ENCODE measurements at places on chromosomes 6 and 20. TPM values are rescaled to one million over a fixed set of nuclear protein-coding genes. Genes with fewer than 3 reads are reported as not detected.

DNA sequence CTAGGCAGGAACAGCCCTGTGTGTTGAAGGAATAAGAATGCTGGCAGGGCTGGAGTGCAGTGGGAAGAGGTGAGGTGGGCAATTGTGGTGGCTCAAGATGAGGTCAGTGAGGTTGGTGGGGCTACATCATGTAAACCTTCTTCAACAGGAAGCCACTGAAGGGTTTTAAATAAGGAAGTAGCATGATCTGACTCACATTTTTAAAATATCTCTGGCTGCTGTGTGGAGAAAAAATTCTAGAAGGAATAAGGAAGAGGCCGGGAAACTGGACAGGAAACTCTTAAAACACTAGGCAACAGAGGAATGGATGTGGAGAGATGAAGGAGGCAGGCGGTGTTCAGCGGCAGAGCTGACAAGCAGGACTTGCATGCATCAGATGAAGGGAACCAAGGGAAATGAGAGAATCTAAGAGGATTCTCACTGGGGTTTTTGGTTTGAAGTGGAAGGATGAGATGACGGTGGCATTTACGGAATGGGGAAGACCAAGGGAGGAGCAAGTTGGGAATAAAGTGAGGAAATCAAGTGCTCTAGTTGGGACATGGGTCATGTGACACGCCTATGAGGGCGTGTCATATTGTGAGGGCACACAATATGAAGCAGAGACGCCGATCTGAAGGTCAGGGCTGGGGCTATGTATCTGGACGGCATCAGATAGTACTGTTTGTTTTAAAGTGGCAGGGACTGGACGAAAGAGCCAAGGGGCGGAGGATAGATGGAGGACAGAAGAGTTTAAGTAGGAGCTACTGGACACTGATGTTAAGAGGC is 18.2 kb downstream of the TMEM242 start:
- H3K4me3 ChIP-seq = no peak overlapping the region
- no peak for DNase-seq
- H3K27me3 ChIP-seq = no peaks in the 10 kb centered on the region
- H3K36me3 ChIP-seq = no peaks in the 10 kb centered on the region
- H3K27ac ChIP-seq = no peak overlapping the region

GRCh38 chr20:33744773-33745385 is 13.1 kb downstream of the ZNF341 start:
- H3K27me3 ChIP-seq = no peaks in the 10 kb centered on the region
- no peak overlapping the region for H3K4me3 ChIP-seq

DNA sequence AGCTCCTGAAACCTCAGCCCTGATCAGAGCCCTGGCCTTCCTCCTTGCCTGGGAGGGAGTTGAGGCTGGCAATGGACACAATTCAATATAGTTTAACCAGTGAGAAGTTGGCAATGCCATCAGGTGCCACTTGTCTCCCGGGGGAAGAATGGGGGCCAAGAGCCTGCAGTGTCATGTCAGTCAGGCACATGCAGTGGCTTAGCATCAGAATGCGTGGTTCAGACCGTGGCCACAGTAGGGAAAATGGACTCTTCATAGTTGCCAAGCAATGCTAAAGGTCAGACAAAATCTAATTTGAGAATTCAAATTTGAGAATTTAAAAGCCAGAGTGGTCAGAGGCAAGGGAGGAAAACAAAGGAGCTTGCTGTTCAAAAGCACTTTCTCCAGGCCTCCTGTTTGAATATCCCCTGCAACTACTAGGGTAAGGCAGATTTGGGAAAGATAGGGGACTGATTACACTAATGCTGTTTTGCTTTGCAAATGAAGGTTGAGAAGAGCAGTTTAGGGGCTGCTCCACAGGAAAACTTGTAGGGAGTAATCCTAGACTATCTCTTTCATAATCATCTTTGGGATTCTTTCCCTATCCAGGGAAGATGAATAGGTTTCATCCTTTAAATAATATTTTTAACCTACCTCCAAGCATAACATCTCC is 33.1 kb upstream of the CLIC5 start:
- no peak overlapping the region for H3K27ac ChIP-seq
- H3K4me1 ChIP-seq = peaks cover 6% of the 10 kb centered on the region
- no peaks in the 10 kb centered on the region for H3K36me3 ChIP-seq
- DNase-seq = no peak

DNA sequence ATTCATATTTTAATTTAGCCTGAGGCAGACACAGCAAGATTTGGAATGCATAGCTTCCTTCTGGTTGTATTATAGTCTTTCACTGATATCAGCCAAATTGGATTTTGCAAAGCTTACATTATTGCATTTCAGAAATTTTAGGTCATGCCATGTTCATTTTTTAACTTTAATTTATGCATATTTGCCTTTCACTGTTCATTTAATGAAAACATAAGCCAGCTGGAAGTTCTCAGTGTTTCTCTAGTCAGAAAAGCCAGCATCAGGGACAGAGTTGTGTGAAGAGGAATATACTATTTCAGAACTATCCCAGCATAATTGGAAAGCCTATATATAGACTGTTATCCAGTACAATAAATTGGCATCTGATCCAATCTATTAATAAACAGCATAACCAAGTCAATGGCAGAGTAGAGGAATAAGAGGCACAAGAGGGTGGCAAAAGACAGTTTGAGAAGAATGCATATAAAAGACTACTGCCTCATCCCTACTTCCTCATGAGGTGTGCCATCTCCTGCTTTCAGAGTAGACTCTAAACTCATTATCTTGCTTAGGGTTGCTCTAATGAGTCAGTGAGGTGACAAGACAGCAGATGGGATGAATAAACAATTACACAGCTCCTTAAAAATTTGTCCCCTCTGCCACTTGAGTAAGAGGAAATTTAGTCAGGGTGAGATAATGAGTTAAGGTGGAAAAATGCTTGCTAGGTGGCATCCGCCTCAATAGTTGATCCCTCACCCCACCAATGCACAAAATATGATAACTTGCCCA is 159.8 kb upstream of the HCRTR2 start:
- peak; percentile 0 for DNase-seq
- no peaks in the 10 kb centered on the region for H3K27me3 ChIP-seq
- H3K4me1 ChIP-seq = no peaks in the 10 kb centered on the region
- no peak overlapping the region for H3K27ac ChIP-seq
- H3K4me3 ChIP-seq = no peak overlapping the region
- H3K36me3 ChIP-seq = no peaks in the 10 kb centered on the region

DNA sequence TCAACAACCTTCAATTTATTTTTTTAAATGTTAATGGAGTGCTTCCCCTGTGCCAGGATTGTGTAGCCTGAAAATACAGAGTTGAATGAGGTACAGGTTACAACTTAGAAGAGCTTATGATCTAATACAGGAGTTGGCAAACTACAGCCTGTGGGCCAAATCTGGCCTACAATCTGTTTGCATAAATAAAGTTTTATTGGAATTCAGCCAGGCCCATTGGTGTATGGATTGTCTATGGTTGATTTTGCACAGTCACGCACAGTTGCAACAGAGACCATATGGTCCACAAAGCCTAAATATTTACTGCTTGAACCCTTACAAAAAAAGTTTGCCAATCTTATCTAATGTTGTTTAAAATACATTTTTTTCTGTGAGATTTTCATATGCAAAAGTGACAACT is 177.3 kb upstream of the CCN2 start:
- no peaks in the 10 kb centered on the region for H3K36me3 ChIP-seq
- no peaks in the 10 kb centered on the region for H3K4me1 ChIP-seq
- no peak overlapping the region for H3K4me3 ChIP-seq
- no peak overlapping the region for H3K27ac ChIP-seq

- no peak overlapping the region for H3K4me3 ChIP-seq
- H3K27ac ChIP-seq = no peak overlapping the region
- no peaks in the 10 kb centered on the region for H3K27me3 ChIP-seq
- H3K4me1 ChIP-seq = no peaks in the 10 kb centered on the region
Observed at GRCh38 chr6:55666037-55666436, 87.0 kb upstream of the HMGCLL1 start.

DNA sequence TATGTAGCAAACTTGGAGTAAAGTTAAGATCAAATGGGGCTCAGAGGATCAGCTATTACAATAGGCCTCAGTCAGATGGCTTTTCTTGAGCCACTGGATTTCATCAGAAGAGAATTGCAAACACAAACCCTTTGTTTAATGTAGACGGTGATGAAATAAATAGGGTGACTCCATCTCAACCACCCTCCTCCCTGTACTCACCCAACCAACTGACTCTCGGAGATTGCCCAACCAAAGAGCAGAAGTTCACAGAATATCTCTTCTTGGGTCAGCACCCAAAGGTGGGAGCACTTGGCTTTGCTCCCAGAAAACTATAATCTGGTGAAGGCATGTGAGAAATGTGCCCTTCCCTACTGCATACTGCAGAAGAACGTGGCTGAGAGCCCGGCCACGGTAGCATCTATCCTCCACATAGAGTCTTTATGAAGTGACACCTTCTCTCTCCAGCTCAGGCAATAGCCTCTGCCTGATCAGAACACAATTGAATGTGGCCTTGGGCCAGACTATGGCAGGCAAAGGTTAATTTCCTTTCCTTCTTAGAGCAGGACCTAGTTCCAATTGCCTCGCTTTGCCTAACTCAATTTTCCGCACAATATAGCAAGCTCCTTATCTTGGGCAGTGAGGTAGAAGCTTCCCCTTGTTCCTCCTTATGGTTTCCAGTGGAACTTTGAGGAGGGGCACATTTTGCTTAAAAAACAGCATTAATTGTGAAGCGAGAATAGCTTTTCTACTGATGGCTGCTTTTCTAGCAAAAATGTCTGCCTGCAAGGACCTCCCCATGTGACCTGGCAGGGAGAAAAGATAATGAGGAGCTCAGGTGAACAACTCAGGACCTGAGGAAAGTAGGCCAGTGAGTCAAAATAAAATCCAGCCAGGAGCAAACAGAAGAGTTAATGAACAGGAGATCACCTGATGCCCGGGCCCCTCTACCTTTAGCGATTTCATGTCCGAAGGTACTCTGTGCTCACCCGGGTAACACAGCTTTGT is 79.4 kb downstream of the GFOD1 start:
- peak overlapping the region; percentile 85 for H3K27ac ChIP-seq
- H3K4me3 ChIP-seq = peak overlapping the region; percentile 33
- peaks cover 9% of the 10 kb centered on the region for H3K36me3 ChIP-seq
- H3K27me3 ChIP-seq = no peaks in the 10 kb centered on the region
- H3K4me1 ChIP-seq = peaks cover 52% of the 10 kb centered on the region
- DNase-seq = peak; percentile 99

DNA sequence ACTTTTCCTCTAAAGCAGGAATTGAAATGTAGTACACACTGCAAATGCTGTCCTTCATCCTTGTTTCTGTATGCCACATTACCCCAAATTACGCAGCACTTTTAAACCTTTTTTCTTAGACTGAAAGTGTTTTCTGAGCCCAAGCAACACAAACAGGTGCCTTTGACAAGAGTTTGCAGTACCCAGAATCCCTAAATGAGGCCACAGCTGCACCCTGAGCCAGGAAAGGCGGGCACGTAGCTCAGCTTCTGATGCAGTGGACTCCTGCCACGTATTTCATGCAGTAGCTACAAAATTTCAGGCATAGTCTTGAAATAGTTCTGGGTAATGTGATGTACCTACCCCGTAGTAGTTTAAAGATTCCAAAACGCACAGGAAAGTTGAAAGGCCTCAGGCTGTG is 31.0 kb upstream of the CLDN20 start:
- H3K36me3 ChIP-seq = peaks cover 6% of the 10 kb centered on the region
- no peak overlapping the region for H3K27ac ChIP-seq
- H3K27me3 ChIP-seq = no peaks in the 10 kb centered on the region

- H3K4me3 ChIP-seq = peak overlapping the region; percentile 26
- H3K36me3 ChIP-seq = no peaks in the 10 kb centered on the region
- peaks cover 40% of the 10 kb centered on the region for H3K4me1 ChIP-seq
Observed at GRCh38 chr20:41249411-41250281, 67.9 kb downstream of the ZHX3 start.

GRCh38 chr6:167120583-167120903 is 2.4 kb upstream of the CCR6 start:
- H3K27me3 ChIP-seq = peaks cover 76% of the 10 kb centered on the region
- no peaks in the 10 kb centered on the region for H3K36me3 ChIP-seq
- no peak overlapping the region for H3K4me3 ChIP-seq
- DNase-seq = no peak
- H3K27ac ChIP-seq = no peak overlapping the region
- no peaks in the 10 kb centered on the region for H3K4me1 ChIP-seq

DNA sequence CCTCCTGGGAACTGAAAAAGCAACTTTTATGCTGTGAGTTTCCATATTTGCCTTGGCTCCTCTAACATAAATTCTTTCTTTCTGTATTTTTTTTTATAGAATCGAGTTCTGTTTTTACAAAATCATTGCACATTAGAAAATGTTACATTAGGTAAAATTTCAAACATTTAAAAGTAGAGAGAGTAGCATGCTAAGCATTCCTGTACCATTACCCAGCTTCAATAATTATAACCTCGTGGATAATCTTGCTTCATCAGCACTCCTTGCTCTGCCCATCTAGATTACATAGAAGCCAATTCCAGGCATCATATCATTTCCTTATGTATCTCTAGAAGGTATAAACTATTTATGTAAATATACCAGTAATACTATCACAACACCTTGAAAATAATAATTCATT is 15.4 kb upstream of the FBXO30 start:
- H3K27ac ChIP-seq = no peak overlapping the region
- H3K4me3 ChIP-seq = no peak overlapping the region
- peaks cover 5% of the 10 kb centered on the region for H3K36me3 ChIP-seq
- no peaks in the 10 kb centered on the region for H3K4me1 ChIP-seq
- no peak for DNase-seq
- H3K27me3 ChIP-seq = no peaks in the 10 kb centered on the region

SSR1 gene
- total RNA-seq = 396 TPM

DNA sequence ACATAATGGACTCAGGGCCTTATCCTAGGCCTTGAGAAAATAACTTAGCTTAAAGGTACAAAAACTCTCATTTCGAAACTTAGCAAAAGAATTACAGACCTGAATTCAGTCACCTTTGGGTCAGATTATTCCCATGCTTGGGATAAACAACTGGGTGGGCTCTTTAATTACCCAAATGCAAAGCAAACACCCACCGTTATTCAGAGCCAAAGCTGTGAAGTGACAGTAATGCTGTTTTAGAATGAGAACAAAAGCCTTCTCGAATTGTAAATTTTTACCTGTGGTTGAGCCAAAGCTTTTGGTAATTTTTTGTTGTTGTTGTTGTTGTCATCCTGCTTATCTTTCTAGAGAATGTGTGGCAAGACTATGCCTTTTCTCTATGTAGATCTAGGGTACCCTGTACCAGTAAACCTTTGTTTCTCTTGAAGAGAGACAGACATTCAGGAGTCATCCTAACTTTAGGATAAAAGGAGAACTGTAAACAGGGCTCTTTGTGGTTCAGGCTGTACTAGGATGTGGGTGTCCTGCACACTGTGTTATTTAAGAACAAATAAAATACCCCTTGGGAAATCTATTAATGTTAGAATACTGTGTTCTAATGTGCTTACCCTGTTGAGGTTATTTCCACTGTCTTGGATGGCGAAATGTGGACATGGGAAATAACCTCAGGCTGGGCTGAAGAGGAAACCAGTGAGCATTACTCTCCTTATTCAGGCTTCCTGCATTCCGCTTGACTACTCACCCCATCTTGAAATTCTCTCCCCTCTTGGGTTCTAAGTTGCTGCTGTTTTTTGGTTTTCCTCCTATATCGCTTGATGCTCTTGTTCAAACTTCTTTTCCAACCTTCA is 480.7 kb downstream of the CD83 start:
- H3K27me3 ChIP-seq = no peaks in the 10 kb centered on the region
- no peaks in the 10 kb centered on the region for H3K36me3 ChIP-seq
- H3K27ac ChIP-seq = no peak overlapping the region
- H3K4me1 ChIP-seq = no peaks in the 10 kb centered on the region
- no peak overlapping the region for H3K4me3 ChIP-seq

GRCh38 chr20:1094751-1095150 is 23.7 kb upstream of the PSMF1 start:
- no peaks in the 10 kb centered on the region for H3K27me3 ChIP-seq
- no peaks in the 10 kb centered on the region for H3K36me3 ChIP-seq
- no peak overlapping the region for H3K4me3 ChIP-seq
- no peak overlapping the region for H3K27ac ChIP-seq
- no peaks in the 10 kb centered on the region for H3K4me1 ChIP-seq
